ENCODE measurements at places on chromosomes 7 and 10.
A peak's percentile ranks its signal among the peaks of the same experiment; 100 is the strongest.

- DNase-seq = no peak
Observed at GRCh38 chr7:126222782-126223181, 1030.0 kb downstream of the GRM8 start.

- DNase-seq = no peak
Observed at GRCh38 chr7:130721486-130722277, 12.3 kb downstream of the KLF14 start.

- DNase-seq = no peak
Observed at GRCh38 chr10:133466683-133467275, 13.0 kb downstream of the SCART1 start.

- no peak for DNase-seq
Observed at GRCh38 chr10:77251297-77252013, 386.2 kb downstream of the KCNMA1 start.

- no peak for DNase-seq
Observed at GRCh38 chr7:74028321-74028838, 407 bp downstream of the ELN start.

- DNase-seq = no peak
Observed at GRCh38 chr7:4185721-4186512, 496.2 kb upstream of the FOXK1 start.

GRCh38 chr10:42960991-42961795, 115.7 kb upstream of the RET start:
- no peak for DNase-seq

GRCh38 chr10:21020545-21020944, 123.4 kb upstream of the NEBL start:
- DNase-seq = peak; percentile 93

- DNase-seq = no peak
Observed at GRCh38 chr7:2934984-2935740, 91.1 kb upstream of the GNA12 start.

- DNase-seq = no peak
Observed at GRCh38 chr7:71345117-71345884, 213.4 kb downstream of the GALNT17 start.

DNA sequence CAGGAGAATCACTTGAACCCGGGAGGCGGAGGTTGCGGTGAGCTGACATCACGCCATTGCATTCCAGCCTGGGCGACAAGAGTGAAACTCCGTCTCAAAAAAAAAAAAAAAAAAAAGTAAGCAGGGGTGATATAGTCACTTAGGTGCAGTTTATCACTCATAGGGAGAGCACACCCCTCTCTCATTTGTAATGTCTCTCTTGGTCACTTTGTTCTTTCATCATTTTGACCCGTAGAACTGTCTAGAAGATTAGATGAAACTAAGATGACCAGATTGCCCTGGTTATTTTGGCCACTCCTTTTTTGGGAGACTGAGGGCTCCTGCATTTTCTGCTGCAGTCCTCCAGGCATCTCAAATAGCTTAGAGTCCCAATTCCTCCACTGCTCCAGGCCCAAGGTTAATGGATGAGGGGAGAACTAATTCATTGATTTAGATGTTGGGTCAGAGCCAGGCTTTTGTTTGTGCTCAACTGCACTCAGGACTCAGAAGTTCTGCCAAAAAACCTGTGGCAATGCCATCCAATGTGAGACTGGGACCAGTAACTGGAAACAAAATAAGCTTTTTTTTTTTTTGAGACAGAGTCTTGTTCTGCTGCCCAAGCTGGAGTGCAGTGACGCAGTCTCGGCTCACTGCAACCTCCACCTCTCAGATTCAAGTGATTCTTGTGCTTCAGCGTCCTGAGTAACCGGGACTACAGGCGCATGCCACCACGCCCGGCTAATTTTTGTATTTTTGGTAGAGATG, 50.0 kb upstream of the CAMK1D start:
- DNase-seq = no peak

DNA sequence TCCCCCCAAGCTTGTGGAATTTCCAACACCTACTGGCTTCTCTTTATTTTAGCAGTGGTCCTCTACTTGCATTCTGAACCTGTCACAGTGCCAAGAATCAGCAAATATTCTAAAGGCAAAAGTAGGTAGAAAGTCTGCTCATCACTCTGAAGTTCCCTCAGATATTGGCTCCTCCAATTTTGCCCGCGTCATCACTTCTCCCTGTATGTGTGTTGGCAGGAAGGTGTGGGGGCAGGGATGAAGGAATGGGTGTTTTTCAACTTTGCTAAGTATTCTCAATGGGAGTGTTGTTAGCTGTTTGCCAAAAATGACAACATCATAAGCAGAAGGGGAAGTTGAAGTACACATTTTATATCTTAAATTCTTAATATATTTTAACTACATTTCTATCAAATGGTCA, 226.2 kb downstream of the POLR1F start:
- DNase-seq = no peak

- DNase-seq = no peak
Observed at GRCh38 chr7:128427289-128427891, 17.6 kb upstream of the IMPDH1 start.

GRCh38 chr10:87642988-87643387, 16.7 kb upstream of the PAPSS2 start:
- DNase-seq = no peak

DNA sequence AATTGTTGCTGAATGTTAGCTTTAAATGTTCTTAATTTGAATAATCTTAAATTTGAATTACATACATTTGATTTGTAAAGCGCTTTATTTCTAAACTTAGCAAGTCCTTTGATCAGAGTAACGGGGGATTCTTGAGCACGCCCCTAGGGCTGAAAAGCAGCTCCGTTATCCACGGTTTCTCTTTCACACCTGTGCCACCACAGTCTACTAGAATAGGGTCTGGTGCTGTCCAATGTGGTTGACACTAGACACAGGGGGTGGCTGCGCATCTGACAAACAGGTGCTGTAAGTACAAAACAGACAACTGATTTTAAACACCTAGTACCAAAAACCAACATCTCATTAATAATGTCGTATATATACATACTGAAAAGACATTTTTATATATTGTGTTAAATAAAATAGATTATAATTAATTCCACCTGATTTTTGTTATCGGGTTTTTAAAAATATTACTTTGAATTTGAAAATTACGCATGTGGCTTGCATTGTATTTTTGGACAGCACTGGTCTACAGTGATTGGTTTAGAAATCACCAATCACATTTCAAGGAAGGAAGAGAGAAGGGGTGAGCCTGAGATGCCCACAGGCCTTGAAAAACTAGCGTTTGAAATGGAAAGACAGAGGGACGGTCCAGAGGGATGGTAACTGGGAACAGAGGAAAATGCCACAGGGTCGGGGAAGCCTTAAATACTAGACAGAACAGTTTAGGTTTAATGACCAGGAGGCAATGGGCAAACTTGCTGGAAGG, 7.3 kb downstream of the SEPHS1 start:
- DNase-seq = no peak

GRCh38 chr7:8271960-8272359, 10.0 kb upstream of the ICA1 start:
- no peak for DNase-seq

GRCh38 chr7:148941598-148942275, 57.6 kb upstream of the EZH2 start:
- no peak for DNase-seq

DNA sequence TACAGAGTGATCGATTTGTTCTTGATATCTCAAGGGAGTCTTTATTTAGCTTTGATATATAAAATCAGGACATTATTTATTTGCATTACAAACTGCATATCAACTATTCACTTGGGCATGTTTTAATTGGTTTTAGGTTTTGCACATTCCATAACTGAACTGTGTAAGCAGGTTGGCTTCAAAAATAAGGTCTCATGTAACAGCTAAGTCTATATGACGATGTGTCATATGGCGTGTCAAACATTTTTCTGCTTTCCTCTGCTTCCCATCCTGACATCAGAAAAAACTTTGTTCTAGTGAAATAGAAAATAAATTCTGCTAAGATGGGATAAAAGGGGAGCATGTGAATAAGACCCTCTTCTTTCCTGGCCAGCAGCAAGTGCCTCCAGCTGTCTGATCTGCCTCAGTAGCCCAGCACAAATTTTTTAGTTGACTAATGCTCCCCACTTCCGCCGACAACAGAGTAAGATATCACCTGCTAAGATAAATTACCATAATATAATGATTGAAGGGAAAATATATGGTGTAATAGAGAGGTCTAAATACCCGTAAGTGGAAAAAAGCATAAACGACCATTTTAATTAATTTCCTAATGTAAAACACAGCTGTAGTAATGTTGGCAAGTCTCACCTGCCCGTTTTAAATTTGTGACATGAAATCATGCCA, 180.5 kb downstream of the TAX1BP1 start:
- no peak for DNase-seq

GRCh38 chr10:16292366-16292765, 144.4 kb upstream of the PTER start:
- no peak for DNase-seq

- no peak for DNase-seq
Observed at GRCh38 chr10:73723516-73723915, 20.7 kb upstream of the SEC24C start.

GRCh38 chr7:144384555-144385245, 18.8 kb downstream of the NOBOX start:
- DNase-seq = no peak

GRCh38 chr10:28680358-28680752, 3.0 kb downstream of the BAMBI start:
- DNase-seq = no peak

DNA sequence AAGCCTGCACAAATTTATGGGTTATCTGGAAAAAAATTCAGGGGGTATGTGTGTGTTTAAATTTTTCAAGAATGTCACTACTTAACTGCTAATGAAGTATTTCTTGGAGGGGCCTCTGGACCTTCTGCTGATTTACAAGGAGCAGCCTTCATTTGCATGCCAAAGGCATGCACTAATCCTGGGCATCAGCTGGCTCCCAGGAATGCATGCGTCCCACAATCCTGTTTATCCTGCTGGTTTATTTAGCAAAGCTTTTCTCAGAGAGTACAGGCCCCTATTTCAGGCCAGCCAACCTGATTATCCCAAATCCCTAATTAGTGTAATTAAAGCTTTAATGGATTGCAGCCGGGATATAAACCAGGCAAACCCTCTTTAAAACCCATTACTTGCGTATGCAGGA, 170.4 kb downstream of the TAX1BP1 start:
- DNase-seq = no peak

- no peak for DNase-seq
Observed at GRCh38 chr7:123580406-123581161, 21.0 kb upstream of the ASB15 start.

DNA sequence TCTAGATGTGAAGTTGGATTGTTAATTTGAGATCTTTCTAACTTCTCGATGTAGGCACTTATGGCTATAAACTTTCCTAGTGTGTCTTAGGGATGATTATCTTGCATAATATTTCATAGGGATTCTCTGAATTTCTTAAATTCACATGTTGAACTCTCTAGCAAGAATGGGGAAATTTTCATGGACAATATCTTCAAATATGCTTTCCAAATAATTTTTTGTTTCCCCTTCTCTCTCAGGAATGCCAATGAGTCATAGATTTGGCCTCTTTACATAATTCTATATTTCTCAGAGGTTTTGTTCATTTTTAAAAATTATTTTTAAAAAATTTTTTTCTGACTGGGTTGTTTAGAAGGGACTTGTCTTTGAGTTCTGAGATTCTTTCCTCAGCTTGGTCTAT, 68.9 kb downstream of the MGAM2 start:
- no peak for DNase-seq

- DNase-seq = no peak
Observed at GRCh38 chr10:97849687-97850402, at the start of gene GOLGA7B. Gene GOLGA7B, plus strand, starts transcription at chr10:97849843. Its CDS starts 461 bp downstream, at chr10:97850304.

- DNase-seq = no peak
Observed at GRCh38 chr10:62996925-62997324, 136.2 kb upstream of the NRBF2 start.

DNA sequence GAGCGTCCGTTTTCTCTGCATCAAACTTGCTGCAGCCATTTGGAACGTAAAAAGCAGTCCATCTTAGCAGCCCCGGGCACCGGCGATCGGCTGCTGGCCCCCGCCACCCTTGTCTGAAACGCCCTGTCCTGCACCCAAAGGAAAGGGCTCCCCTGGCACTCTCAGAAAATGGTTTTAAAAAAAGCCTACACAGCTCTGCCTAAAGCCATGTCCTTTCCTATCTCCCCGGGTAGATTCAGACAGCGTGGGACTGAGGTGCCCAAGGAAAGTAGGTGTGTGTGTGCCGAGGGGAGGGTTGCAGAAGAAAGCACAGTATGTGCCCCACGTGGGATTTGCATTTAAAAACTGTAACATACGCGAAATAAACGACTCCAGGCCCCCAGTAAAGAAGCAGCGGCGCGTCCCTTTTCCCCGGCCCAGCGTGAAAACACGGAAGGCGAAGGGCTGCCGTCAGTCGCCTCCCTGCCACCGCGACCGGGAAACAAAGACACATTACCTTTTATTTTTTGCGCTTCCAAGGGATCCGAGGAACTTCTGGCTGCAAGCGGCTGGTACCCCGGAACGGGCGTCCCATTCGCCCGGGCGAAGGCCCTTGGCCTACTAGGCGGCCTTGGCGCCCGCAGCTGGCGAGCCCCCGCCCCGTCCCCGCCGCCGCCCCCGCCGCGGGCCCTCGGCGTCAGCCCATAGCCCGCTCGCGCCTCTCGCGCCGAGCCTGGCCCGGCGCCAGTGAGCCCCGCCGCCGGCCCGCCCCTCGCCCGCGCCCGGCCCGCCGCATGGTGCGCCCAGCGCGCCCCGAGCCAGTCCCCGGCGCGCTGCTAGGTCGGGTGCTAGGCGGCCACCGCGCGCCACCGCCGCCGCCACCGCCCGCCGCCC, 304.6 kb downstream of the PRPF18 start:
- DNase-seq = no peak

- DNase-seq = no peak
Observed at GRCh38 chr10:93272884-93273675, 199.4 kb downstream of the CYP26A1 start.

- DNase-seq = no peak
Observed at GRCh38 chr7:99325001-99325493, 651 bp upstream of the ARPC1A start.

DNA sequence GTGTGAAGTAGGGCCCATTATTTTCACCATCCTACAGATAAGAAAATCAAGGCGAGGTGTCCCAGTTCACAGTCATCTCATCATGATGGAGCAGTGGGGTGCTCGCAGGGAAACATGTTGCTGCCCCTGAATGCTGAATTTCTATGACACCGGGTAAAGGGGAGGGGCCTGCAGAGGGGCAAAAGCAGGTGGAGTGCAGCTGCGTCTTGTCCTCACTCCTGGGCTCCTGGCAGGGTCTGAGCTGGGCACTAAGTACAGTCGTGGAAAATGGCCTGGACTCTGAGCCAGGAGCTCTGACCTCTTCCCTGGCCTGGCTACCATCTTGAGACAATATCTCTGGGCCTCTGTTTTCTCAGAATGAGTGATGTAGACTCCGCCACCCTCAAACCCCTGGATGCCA, 253.1 kb upstream of the PITRM1 start:
- no peak for DNase-seq

GRCh38 chr10:114278884-114279191, 39.8 kb downstream of the VWA2 start:
- DNase-seq = no peak

- no peak for DNase-seq
Observed at GRCh38 chr10:131016556-131016955, 295.0 kb downstream of the TCERG1L start.

- no peak for DNase-seq
Observed at GRCh38 chr7:40105879-40106473, 28.4 kb downstream of the MPLKIP start.
